AG04449 (cell line): ENCODE measurements at places on chromosomes 6 and 20.

DNA sequence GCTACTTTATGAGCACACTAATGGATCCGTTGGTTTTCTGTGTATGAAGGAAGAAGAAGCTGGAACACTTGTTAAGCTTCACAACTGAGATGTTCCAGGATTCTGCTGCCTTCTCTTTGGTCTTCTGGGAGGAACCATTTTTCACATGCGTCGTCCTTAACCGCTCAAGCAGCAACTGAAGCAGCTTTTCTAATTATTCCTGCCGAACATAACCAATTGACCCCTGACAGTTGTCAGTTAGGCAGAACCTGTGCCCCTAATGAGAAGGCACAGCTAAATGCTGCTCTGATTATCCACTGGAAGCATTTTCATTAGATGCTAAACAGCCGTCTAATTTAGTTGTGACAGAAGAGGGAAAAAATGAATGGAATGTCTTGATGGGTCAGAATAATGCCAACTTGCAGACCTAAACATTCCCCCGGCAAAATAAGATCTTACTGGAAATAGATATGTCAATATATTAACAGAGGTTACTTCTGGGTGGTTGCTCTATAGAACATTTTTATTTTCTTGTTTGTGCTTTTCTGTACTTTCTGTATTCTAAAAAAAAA lies 85.0 kb upstream of the SMLR1 start:
- peak; percentile 4 for DNase-seq

DNA sequence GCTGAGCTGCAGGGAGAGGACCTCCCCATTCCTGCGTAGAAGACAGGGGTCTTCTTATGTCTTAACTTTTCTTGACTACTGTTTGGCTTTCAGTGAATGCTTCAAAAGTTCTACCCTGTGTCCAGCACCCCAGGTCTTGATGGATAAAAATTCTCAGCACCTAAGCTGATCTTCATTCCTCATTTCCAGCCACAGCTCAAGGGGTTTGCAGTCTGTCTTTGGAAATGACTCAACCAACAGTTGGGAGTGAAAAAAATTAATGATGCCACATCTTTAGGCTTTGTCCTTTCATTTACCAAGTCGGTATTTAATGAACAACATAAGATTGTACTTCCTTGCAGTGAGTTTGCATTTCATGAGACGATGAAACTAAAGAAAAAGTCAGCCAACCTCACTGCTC lies 40.3 kb downstream of the PRDM1 start:
- no peak for DNase-seq

DNA sequence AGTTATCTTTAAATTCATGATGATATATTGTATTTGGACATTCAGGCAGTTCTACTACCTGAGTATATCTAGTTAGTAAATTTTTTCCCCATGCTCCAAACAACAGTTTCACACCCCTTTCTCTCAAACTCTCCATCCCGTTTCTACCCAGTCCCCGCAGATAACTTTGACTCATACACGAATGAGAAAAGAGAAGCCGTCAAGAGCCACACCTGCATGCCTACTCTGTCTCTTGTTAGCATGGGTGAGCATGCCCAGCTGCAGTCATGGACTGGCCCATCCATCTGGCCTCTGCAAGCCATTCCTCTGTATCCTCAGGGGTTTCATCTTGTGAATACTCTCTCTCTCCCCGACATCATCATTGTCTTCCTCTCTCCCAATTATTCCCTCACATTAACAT lies 41.5 kb downstream of the MYB start:
- DNase-seq, result no peak

GRCh38 chr6:56663344-56663743 lies 20.7 kb upstream of the DST start:
- DNase-seq, result no peak
